ENCODE measurements at places on chromosomes 4 and X.

- peak; percentile 33 for DNase-seq
Measured at GRCh38 chrX:40644821-40645358, 2.5 kb downstream of the CXorf38 start.

- no peak for DNase-seq
Measured at GRCh38 chr4:31678356-31678755, 958.2 kb downstream of the PCDH7 start.

DNA sequence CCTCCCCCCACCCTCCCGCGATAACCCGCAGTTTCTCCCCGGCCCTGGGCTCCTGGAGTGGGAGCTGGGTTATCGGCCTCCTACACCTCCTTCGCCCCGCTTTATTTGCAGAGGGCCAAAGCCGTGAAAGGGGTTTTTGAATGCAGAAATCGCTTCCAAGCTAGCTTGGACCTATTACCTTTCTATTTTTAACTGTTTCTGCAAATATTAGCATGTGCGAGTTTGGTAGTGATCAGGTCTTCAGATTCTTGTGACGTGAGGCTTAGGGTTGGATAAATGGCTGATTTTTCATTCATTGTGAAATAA, 1.3 kb downstream of the USP9X start:
- DNase-seq: no peak

DNA sequence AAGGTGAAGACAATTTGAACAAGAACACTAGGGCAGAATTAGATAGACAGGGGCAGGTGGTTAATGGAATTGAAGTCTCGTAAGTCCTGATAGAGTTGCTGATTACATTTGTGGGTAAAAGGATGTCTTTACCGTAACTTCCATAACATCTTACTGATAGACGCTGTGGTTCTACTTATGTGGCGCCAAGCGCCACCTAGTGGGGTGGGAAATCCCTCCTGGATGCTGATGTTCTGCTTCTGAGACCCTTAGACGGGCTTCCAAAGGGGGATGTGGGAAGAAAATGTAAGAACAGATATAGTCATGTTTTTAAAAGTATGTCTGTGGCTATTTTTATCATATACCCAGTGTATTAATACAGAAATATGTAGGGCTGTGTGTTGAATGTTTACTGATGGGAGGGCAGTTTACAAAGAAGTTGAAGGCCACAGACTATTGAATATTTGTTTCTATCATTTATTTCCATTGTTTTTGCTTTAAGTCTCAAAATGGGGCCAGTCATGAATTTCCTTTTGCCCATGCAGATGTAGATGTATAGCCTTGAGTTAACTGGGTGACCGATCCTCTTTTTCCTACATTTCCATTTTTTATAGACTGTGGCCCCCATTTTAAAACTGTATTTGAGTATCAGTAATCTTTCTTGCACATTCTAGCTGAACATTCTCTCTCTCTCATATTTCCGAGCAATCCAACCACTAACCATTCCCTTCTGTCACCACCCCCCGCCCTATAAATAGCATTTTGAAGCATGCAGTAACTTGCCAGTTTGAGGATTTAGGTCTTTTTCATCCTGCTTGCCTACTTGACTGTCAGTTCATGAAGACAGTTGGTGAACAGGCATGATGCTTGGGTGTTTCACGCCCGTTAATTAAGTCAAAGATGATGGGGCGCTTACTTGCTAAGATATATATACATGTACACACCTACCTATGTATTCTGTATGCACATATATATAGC, 12.1 kb upstream of the TLR8 start:
- peak; percentile 38 for DNase-seq

DNA sequence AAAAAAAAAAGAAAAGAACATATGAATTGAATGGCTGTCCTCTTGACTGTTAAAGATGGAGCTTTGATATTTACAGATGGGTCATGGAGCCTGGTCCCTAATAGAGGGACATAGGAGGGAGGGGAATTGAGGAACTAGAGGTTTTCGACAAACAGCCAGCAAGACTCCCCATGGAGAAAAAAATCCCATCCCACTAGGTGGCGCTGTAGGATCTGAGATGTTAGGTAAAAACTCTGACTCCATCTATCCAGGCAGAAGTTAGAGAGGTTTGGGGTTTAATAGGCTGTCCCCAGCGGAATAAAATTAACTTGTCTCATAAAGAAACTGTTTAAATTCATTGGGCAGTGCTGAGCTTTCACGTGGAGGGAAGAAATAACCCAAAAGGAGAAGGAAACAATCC, 45.9 kb downstream of the HMGB2 start:
- DNase-seq: peak; percentile 70

GRCh38 chr4:99323756-99324155, 2.6 kb upstream of the ADH1B start:
- no peak for DNase-seq

DNA sequence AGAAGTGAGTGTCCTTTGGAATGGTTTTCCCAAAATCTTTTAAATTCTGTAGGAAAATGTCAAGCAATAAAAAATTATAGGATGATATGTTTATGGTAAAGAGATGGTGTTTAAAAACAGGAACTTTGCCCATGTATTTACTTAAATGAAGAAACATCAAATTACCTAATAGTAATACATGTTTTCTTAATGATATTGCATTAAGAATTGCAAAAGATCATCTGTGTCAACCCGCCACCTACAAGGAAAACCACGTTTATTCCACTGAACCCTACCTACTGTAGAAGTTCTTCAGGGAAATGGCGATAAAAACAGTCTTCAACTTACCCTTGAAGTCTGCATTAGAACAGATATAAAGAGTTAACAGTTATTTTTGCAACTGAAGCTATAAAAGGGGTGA, 67.2 kb upstream of the NDP start:
- no peak for DNase-seq

- DNase-seq: no peak
Measured at GRCh38 chrX:148620023-148620422, 119.6 kb downstream of the AFF2 start.

- no peak for DNase-seq
Measured at GRCh38 chr4:122632396-122633143, 11.7 kb upstream of the IL21 start.

- peak; percentile 83 for DNase-seq
Measured at GRCh38 chr4:13654162-13654797, 26.8 kb upstream of the BOD1L1 start.

Data from activated naive CD4-positive, alpha-beta T cell treated with Interleukin-2 at 50 U/mL for 16 hours (primary cell).